ENCODE measurements at places on chromosomes 3 and 15.

- no peak for DNase-seq
Observed at GRCh38 chr3:136332776-136333175, 82.6 kb downstream of the PCCB start.

DNA sequence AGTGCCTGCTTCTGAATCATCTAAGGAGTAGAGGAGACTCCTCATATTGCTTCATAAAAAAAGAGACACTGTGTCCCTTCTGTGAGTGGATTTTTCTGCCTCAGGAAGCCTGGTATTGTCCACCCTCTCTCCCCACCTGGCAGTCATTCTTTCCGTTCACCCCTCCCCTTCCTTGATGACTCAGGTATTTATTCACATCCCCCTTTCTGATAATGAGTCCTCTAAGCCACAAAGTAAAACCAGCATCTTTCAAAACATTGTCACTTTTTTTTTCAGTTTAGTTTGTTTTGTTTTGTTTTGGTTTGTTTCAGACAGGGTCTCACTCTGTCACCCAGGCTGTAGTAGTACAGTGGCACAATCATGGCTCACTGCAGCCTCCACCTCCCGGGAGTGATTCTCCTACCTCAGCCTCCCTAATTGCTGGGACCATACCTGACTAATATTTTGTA is 65.2 kb upstream of the UBE2E1 start:
- DNase-seq, result no peak

GRCh38 chr15:41882689-41883483 is 11.0 kb downstream of the SPTBN5 start:
- no peak for DNase-seq

DNA sequence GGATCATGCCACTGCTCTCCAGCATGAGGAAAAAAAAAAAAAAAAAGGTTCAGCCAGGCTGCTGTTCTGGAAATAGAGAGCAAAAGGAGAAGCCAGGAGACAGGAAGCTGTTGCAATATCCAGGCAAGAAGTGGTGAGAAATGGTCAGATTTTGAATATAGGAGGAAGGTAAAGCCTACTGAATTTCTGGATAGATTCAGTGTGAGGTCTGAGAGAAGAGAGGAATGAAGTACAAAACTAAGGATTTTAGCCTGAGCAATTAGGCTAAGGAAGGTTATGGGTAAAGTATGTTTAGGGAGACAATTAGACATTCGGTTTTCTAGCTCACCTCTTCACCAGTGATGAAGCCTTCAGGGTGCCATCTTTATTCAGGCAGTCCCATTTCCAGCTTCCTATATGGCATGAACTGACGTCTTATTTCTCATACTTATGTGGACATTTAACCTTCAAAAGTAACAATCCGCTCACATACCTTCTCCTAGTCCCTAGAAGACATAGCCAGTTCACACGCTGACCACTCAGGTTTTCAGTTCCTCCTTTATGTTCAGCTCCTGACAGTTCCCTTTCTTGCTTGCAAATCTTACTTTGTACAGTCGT is 57.2 kb downstream of the KIF9 start:
- DNase-seq, result no peak

DNA sequence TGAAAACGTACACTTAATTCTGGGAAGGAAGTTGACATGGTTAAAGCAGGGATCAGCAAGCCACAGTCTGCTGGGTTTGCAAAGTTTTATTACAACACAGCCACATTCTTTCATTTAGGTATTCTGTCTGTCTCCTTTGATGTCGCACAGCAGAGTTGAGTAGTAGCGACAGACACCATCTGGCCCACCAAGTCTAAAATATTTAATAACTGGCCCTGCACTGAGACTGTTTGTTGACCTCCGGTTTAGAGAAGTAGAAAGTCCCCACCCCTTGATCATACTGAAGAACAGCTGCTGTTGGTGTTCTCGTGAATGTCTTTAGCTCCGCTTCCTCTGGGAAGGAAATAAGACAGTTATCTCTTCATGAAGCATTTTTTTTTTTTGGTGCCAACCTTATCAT is 66.2 kb downstream of the MCTP2 start:
- DNase-seq, result no peak

DNA sequence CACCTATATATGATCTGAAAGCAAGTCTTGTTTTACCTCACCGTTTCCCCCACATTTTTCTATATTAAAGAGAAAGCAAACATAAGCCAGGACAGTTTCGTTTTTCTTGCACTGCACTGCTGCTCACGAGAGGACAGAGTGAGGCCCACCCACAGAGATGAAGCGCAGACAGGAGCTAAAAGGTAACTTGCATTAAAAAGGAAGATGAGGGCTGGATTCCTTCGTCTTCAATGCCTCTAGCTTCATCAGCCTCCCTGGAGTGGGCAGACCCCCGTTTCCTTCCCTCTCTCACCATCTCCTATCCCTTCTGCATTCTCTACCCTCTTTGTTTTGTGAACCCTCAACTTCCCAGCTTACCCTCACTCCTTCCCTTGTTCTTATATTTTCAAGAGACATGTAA is 18.9 kb downstream of the SUMF1 start:
- no peak for DNase-seq

GRCh38 chr3:147361454-147362420 is 44.6 kb downstream of the ZIC4 start:
- DNase-seq, result no peak

GRCh38 chr15:63045465-63045840 is 2.9 kb downstream of the TPM1 start:
- DNase-seq, result no peak

DNA sequence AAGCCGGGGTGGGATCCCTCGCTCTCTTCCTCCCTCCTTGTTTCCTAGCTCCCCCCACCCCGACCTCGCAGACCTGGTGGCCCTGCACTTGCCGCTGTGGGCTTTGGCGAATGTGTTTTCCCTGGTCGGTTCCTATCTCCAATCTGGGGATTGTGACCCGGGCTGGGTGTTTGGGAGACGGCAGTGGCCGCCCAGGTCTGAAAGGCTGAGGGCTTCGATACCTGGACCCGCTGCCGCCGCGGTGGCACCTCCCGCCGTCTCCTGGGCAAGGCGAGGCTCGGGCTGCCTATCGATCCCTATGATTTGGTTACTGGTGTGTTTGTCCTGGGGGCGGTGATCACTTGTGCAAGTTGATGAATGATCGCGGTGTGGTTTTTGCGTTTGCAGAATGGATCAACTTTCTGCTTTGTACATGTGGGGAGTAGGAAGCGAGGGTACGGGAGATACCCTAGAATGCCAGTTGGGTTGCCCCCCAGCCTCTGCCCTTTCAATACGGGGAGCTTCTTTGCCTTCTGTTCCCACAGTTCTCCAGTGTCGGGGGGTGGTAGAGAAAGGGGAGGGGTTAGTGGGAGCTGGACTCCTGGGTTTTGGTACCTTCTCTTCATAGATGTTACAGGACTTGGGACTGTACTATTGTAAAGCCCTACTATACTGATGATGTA is 3.0 kb downstream of the BBX start:
- no peak for DNase-seq

- no peak for DNase-seq
Observed at GRCh38 chr3:160804762-160805161, 48.7 kb downstream of the PPM1L start.

GRCh38 chr3:100048248-100048647 is 66.1 kb downstream of the FILIP1L start:
- no peak for DNase-seq

DNA sequence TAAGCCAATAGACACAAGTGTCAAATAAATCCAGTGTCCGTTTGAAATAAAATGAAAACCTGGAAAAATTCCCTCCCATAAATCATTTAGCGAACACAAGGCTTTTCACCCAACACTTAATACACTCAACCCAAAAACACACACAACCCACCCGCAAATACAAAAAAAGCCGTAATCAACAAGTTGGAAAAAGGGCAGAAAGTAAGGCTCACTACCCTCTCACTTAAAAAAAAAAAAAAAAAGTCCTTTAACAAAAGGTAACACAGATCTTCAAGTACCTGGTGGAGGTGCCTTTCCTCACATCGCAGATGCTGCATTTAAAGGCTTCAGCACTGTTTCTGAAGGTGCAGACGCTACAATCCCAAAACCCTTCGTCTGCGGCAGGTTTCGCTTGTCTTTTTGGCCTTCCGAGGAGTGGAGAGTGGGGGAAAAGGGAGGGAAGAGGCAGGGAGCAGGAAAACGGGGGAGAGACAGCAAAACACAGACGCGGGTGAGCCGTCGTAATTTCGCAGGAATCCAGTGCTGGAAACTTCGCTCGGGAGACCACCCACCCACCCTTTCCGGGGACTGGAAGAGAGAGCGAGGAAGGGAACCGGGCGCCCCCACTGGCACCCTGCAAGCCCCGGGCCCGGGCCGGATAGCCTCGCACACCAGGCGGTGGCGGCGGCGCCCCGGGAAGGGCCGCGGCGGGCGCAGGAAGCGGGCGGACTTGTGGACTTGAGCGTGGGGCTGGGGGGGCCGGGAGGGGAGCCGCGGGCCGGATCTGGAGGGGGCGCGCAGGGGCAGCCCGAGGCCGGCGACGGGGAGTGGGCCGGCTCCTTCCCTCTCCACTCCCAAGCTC is 401.8 kb downstream of the SHQ1 start:
- no peak for DNase-seq

- DNase-seq, result no peak
Observed at GRCh38 chr15:75129788-75130187, 71.9 kb upstream of the C15orf39 start.

GRCh38 chr15:70605606-70606410 is 157.6 kb downstream of the UACA start:
- no peak for DNase-seq

DNA sequence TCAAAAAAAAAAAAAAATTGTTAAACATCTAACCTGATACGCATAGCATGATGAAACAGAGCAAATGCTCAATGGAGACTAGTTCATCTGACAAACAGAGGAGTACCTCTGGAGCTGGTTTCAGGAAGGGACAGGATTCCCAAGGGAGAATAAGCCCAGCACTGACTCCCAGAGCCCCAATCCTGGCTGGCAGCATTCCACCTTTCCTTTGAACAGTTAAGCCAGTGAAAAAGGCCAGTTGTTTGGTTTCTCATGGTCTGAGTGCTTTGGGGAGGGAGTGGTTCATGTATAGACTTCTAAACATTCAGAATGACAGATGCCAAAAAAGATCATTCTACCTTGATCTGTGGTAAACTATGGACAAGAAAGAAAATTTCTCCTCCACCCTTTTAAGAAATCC is 277.9 kb upstream of the RARB start:
- no peak for DNase-seq

DNA sequence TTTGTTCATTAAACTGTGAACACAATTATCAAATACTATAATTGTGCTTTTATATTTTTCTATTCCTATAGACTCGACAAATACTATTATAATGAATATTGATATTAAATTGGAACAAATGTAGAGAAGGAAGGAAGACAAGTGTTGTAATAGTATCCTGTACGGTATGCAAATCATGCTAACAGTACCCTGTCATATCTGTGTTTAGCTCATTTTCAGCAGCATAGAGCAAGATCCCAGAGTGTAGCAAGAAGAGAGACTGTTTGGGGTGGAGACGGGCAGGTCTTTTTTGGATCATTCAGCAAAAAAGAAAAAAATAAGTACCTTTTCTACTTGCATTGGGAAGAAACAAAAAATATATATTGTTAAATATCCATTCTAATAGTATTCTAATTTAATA is 224.1 kb downstream of the TPRG1 start:
- DNase-seq, result no peak

DNA sequence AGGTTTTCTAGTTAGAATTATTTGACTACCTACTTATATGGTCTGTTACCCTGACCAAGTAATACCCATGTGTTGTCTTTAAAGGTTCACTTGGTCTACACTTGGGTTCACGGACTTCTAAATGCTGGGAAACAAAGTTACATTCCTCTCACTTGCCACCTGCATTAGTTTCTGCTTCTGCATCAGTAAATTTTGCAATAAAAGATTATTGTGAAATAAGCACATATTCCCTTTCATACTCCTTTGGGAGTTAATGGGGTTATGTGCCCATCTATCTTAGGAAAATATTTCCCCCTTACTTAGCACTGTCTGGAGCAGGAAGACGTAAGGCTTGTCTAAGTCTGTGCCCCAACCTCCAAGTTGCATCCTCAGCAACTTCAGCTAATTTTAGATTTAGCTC is 160.7 kb downstream of the FRMD5 start:
- DNase-seq, result no peak

DNA sequence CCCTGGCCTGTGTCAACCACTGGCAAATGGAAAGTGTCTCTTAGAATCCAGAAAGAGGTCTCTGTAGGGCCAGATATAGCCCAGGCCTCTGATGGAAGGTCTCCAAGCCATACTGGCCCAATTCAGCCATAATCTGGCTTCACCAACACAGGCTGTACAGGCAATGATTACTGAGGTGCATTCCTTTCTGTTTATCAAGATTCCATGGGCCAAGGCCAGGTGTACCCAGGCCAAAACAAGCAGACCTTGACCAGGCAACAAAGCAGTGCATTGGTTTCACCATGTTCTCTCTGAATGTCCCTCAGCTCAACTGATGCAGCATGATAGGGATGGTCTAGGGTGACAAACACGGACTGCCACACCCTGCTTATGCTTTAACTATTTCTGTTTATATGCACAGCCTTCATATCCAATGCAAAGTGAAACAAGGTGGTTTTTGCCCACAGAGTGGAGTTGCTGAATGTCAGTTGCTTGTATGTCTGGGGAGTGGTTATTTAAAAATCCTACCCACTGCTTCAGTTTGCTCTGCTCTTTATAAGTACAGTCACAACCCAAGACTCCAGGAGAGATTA is 25.2 kb downstream of the CCNL1 start:
- DNase-seq, result no peak

- no peak for DNase-seq
Observed at GRCh38 chr15:70826634-70827033, 27.3 kb downstream of the LARP6 start.

DNA sequence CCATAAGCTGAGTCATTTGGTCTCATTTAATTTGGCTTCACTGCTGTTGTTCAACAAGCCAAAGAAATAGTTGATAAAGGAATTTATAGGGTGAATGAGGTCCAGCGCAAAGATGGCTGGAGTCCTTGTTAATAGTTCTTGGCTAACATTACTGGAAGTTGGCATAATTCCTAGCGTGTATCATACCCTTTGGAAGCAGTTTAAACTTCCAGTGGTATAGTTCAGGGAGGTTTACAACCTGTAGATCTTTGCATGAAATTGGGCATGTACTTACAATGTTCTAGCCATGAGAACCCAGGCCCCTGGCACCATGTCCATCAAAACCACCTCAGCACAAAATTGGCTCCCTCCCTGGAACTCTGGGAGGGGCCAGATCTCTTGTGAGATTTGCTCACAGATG is 380.8 kb downstream of the LRTM1 start:
- no peak for DNase-seq

- no peak for DNase-seq
Observed at GRCh38 chr15:22227411-22228100, 147.2 kb downstream of the OR4M2 start.

DNA sequence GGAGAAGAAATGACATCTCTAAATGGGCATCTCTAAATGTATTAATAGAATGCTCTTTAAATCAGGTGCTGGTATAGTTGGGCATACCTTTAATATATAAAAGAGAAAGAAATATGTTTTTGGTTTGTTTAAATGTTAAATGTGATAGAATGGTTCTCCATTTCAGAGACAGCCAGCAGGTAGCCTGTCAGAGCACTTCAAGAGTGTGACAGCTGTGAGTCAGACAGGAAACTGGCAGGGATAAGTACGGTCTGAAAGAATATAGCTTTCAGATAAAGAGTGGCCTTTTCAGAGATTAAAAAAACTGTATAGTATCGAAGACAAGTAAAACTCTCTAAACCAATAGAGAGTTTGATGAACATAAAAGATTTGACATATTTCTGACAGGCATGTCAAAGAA is 654.1 kb downstream of the IGSF11 start:
- no peak for DNase-seq

Measured in activated T-helper 1 cell treated with anti-CD3 and anti-CD28 coated beads, Interleukin-2, amount 50 U/mL, for 16 hours (primary cell).